C1 segment of cervical spinal cord (tissue), 14 donors: ENCODE measurements at places on chromosomes 12 and 14.
A peak's percentile ranks its signal among the peaks of the same experiment; 100 is the strongest.

- DNase-seq: no peak
These were observed 79.7 kb upstream of the MYF6 start for GRCh38 chr12:80627782-80628181.

DNA sequence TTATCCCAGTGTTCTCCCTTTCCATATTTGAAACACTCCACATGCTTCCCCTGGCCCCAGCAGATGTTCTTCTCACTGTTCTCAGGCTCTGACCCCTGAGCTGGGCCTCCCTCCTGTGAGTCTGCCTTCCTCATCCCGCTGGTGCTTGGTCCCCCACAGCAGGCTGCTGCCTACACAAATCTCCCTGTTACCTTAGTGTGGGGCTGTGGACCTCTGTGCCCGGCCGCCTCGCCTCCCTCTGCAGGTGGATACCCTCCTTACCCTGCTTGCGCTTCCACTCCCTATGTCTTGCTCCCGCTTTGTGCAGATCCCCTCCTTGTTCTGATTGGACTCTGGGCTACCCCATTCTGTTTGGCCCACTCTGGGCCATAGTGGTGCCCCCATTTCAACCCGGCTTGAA lies 6.9 kb downstream of the DERA start:
- DNase-seq: no peak

DNA sequence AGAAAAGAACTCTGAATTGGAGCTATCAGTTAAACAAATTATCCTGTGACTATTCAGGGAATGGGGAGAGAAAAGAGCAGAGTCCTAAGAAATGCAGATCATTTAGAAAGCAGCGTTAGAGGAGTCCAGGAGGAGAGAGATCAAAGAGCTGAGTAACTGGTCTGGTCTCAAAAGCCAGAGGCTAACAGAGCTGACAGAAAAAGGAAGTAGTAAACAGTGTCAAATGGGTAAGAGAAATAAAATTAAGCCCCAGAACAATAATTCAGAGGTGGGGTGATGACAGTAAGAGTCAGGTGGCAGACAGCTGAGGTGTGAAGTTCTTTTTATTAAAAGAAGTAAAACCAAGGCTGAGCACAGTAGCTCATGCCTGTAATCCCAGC lies 19.3 kb downstream of the GXYLT1 start:
- no peak for DNase-seq

GRCh38 chr12:110199339-110200123 lies 75.4 kb downstream of the IFT81 start:
- no peak for DNase-seq

DNA sequence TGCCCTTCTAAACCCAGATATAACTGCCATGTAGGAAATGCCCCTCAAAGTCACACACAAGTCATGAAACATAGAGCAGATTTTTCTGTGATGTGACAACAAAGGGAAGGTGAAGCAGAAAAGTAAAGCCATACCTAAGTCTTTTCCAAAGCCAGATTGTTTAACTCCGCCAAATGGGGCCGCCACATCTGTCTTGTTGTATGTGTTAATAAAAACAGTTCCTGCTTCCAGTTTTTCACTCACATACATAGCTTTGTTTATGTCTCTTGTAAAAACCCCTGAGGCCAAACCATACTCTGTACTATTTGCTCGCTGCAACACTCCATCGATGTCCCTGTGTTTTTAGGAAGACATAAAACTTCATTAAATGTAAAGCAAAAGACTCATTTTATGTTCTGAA lies 40.3 kb downstream of the NOPCHAP1 start:
- DNase-seq: no peak

GRCh38 chr12:27524839-27525753 lies 1.1 kb downstream of the PPFIBP1 start:
- DNase-seq: no peak

- DNase-seq: no peak
These were observed 5.8 kb downstream of the ASPG start for GRCh38 chr14:104091061-104091926.

- no peak for DNase-seq
These were observed 1189.5 kb upstream of the TMEM132C start for GRCh38 chr12:127077262-127078045.

DNA sequence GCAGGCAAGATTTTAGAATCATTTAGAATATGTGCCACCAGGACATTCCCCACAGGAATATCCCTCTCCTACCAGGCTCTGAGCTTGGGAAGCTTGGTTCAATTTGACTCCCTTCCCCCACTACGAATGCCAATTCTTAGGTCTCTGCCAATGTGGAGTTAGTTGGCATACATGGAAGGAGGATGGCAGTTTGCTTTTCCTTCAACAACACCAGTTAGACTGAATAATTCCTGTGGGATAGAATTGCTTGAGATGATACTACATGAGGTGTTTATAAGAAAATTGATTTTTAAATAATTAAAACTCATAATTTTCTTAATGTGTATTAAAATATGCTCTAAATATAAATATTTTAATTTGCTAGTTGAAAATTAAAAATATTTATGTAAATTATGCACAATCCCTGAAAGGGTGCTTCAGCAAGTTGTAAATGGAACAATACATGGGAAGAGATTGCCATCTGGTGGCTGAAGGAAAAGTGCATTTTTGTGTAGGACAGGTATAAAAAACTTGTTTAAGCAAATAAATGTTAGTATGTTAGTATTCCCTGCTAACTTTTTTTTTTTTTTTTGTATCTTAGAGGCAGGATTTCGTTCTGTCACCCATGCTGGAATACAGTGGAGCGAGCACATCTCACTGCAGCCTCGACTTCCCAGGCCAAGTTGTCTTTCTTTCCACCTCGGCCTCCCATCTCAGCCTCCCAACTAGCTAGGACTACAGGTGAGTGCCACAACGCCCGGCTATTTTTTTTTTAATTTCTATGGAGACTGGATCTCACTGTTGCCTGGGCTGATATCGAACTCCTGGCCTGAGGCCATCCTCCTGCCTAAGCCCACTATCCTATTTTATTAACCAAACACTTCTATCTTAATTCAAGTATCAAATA lies 25.8 kb upstream of the STRAP start:
- DNase-seq: no peak

DNA sequence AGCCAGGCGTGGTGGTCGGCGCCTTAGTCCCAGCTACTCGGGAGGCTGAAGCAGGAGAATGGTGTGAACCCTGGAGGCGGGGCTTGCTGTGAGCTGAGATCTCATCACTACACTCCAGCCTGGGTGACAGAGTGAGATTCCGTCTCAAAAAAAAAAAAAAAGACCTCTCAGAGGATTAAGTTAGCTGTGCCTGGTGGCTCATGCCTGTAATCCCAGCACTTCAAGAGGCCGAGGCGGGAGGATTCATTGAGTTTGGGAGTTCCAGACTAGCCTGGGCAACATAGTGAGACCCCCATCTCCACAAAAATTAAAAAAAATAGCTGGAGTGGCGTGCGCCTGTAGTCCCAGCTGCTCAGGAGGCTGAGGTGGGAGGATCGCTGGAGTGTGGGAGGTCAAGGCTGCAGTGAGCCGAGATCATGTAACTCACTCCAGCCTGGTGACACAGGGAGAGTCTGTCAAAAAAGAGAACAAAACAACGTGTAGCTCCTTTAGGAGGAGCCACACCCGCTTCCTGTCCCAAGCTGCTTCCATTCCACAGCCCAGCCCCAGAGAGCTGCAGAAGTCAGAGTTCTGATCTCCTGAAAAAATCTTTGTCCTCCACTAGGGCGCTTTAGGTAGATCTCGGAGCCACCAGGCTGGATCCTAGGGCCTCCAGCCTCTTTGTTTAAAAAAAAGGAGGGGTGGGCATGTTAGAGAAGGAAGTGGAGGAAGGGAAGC lies 11.5 kb upstream of the ULK1 start:
- no peak for DNase-seq

DNA sequence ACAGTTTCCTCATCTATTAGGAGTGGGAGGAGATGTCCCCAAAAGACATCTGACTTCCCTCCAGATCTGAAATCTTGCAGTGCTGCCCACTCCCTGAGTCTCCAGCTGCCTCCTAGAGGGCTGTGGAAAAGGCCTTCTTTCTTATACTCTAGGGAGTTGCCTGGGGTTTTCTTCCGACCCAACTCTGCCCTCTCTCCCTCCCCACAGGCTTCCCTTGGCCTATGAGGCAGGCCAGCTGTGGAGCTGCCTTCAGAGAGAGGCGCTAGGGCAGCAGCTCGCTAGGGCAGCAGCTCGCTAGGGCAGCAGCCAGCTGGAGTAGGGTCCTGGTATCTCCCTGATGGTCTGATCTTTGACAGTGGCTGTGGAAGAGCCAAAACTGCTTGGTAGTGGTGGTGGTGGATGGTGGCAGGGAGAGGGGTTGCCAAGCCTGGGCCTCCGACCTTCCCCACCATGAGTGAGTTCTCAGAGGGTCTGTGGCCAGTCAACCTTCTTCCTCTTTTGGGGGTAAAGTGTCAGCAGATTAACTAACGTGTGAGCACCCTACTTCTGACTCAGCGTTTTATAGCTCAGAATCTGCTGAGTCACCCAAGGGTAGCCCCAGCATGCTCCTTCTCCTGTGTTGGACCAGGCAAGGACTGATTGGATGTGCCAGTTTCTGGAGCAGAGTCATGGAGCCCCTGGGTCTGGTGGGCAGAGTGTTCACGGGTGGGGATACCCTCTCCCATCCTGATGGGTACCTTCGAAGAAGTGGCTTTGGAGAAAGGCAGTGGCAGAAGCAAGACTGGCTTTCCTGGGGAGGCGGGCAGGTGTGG lies 2.3 kb downstream of the SLC48A1 start:
- peak; percentile 57 for DNase-seq

- no peak for DNase-seq
These were observed 23.7 kb downstream of the ANKRD9 start for GRCh38 chr14:102485693-102486512.

GRCh38 chr14:97687944-97688630 lies 890.9 kb downstream of the VRK1 start:
- DNase-seq: no peak

DNA sequence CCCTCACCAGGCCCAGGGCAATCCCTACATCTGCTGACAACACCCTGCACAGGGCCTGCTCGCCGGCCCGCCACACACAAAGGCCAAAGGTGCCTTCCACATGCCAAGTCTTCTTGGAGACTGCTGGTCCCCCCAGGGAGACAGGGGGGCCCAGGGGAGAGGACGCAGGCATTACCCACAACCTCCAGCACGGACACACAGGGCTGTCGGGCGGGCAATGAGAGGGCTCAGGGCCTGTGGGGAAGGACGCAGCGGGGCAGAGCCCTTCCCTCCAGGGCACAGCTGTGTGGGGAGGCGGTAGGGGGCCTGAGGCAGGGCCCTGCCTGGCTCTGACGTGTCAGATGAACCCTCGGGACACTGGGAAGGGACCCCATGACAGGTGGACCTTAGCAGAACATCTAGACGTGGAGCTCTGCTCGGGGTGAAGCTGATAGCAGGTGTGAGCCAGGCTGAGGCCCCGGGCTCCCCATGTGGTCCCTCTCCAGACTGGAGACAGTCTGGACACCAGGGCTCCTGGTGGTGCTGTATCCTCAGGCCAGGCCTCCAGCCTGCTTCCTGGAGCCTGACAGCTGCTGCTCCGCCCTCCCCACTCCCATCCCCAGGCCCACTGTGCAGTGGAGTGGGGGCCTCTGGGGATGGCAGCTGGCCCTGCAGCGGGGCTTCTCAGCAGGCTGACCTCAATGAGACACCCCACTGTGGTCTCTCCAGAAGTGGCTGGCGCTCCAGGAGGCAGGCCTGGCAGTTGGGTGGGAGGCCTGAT lies 31.6 kb upstream of the NUDT14 start:
- DNase-seq: no peak

DNA sequence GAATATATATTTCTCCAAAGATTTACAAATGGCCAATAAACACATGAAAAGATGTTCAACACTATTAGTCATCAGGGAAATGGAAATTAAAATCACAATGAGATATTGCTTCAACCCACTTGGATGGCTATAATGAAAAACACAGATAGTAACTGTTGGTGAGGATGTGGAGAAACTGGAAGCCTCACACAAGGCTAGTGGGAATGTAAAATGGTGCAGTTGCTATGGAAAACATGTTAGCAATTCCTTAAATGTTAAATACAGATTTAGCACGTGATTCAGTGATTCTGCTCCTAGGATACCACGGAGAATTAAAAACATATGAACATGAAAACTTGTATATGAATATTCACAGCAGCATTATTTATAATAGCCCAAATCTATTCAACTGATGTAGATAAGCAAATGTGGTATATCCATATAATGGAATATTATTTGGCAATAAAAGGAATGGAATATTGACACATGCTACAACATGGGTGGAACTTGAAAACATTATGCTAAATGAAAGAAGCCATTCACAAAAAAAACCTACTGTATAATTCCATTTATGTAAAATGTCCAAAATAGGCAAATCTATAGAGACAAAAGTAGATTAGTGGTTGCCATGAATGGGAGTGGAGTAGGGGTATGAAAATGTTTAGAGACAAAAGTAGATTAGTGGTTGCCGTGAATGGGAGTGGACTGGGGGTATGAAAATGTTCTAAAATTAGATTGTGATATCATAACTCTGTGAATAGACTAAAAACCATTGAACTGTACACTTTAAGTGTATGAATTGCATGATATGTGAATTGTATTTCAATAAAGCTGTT lies 227.1 kb upstream of the DDHD1 start:
- DNase-seq: no peak

DNA sequence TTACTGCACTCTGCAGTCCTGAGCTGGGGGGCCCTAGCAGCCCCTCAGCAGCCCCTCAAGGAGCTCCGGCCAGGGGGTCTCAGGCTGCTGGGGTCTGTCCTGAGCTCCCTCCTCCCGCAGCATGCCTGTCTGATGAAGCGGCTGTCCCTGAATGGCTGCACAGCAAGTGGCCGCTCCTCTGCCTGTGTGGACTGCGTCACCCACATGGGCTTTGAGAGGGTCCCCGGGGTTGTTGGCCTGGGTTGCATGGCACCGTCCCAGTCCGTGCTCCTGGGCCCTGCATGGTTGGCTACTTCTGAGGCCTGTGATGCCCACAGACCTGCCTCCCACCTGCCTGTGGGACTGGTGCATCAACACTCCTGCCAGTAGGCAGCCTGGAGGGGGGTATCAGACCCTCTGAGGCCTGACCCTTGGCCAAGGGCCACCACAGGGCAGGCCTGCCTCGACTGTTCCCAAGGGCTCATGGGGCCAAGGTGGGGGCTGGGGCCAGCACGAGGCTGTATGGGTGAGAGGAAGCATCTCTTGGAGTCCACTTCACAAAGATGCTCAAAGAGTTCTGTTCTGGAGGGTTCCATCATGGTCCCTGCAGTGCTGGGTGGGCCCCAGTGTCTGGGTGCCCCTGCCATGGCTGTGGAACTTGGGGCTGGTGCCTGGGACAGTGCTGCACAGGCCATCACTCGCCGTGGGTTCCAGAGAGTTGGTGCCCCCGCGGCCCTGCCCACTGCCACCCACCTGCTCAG lies 12.2 kb downstream of the CEP170B start:
- no peak for DNase-seq
